Neural crest cell (in vitro differentiated cells): ENCODE measurements at places on chromosomes 16 and 17.

DNA sequence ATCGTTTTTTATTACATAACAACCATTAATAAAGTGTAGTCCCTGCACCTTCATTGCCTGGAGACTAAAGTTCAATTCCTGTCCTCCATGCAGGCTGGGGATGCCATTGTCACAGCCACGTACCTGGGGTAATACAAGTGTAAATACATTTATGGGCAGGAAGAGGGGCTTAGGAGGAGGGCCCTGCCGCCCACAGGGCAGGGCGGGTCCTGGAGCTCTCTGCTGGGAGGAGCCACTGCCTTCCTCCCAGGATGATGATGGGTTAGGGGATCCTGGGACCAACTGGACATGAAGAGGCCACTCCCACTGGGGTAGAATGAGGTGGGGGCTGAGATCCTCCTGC is 44.1 kb upstream of the SLC38A10 start:
- no peak for DNase-seq

DNA sequence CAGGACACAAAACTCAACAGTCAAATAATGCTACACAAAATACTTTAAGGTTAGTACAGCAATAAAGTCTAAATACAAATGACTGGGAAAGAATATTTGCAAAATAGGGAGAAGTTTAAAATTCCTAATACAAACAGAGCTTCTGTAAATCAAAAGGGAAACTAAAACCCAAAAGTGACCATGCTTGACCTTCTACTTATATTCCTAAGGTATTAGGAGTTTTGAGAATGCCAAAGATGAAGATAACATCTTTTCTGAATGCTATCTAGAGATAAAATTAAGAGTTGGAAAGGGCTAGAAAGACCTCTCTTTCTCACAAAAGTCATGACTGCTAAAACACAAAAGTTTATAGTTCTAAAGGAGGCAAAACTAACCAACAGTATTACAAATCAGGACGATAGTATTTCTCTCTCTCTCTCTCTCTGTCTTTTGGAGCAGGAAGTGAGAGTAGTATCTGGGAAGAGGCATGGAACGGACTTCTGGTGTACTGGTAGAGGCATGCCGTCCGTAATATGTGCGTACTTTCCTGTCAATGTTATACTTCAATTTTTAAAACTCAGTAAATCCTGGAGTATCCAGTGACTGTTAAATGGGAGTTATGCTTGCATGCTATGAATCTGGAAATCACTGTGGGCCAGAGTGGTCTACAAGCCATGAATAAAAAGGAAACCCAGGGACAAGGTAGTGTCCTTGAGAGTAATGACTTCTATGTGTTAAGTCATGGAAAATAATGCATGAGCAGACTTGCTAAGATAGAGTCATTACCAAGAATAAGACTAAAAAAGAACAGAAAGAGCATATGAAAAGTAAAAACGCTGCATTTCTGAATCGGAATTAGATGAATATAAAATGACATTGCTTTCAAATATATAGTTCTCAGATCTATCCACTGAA is 49.7 kb upstream of the ANKFY1 start:
- DNase-seq: no peak

GRCh38 chr17:57832314-57833178 is 17.3 kb downstream of the MRPS23 start:
- DNase-seq: no peak

- DNase-seq: no peak
Observed at GRCh38 chr17:49872754-49873377, 25.0 kb upstream of the TAC4 start.

- no peak for DNase-seq
Observed at GRCh38 chr16:55372792-55373488, 48.9 kb downstream of the IRX6 start.
